NCI-H524 (cell line): ENCODE measurements at places on chromosomes 12 and 14.

- DNase-seq: no peak
These were observed 79.5 kb downstream of the OTOGL start for GRCh38 chr12:80178846-80179245.

GRCh38 chr14:56846970-56847930 is 37.0 kb upstream of the OTX2 start:
- no peak for DNase-seq

DNA sequence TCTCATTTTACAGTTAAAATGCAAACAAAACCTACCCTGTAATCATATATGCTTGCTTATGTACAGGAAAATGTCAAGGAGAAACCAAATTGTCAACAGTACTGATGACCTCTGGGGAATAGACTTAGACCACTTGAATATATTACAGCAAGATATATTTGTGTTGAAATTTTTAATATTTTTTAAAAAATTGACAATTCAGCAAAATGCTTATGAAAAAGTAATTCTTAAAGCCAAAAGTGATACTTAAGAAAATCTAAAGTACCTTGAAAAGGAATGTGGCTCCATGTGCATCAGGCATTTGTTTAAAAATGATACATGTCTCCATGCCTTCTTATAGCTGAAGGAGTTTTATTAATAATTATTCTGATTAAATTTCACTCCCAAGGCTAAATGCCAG is 49.2 kb downstream of the PTPN21 start:
- DNase-seq: no peak

DNA sequence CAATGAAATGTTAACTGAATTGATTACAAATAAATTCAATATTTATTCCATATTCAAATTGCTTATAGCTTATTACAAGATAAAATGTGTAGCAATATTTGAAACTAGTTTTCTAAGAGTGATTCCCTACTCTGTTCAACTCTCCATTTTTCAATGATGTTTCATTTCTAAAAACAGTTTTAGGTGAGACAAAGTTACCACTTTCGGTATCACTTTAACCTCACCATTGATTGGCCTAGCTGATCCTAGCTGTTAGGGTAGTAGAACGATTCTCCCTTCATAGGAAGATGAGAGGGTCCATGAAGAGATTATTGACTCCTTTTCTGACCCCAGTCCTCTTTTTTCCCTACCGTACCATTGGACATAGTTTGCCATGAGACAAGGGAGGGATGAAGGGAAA is 373.3 kb downstream of the PRKD1 start:
- DNase-seq: no peak

GRCh38 chr12:78037707-78038106 is 207.0 kb downstream of the NAV3 start:
- no peak for DNase-seq

- peak; percentile 59 for DNase-seq
These were observed 2.8 kb downstream of the PIANP start for GRCh38 chr12:6697584-6698351.

DNA sequence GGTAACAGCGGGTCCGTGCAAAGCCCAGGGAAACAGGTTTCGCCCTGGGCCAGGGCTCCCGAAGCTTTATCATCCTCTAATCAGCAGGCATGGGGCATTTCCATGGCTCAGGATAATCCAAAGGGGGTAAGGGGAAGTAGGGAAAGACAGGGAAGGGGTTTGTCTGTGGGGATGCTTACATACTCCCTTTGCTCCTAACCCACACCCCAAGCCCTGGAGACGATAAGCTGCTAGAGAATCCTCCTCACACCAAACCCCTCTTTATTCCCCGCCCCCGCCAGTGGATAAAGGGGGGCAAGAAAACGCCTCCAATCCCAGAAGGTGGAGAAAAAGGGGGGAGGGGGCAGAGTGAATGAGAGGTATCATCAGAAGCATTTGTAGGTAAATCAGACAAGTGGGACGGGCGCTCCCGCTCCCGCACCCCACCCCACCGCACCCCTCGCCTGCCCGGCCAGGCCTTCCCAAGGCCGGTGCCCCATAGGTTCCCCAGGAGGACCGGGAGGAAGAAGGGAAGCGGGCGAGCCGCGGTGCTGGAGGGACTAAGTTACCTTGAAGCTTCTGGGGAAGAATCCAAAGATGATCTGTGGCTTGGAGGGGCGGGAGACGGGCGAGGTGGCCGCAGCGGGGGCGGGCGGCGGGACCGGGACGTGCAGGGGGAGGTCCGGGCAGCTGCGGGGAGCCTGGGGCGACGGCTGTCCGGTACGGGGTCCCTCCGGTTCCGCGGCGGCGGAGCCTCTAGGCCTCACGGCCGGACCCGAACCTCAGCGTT is 762 bp downstream of the PPP2R5E start:
- peak; percentile 66 for DNase-seq

GRCh38 chr12:99553461-99553860 is 94.1 kb upstream of the GARIN6 start:
- DNase-seq: peak; percentile 95

GRCh38 chr14:101109347-101109638 is 205.8 kb upstream of the RTL1 start:
- no peak for DNase-seq

DNA sequence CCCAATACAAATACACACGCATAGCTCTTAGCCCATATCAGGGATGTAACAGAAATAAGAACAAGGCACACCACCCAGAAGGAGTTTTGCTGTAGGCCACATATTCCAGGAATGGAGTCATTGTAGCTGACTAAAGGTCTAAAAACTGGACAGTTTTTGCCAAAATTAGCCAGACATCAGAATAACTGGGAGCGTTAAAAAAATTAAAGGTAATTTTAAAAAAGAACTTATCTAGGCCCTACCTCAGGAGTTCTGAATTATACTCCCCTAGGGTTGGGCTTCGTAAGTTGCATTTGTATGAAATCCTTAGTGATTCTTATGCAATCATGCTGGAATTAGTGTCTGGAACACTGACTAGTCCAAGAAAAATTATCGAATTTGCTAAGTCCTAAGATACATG is 987.7 kb downstream of the GALC start:
- no peak for DNase-seq

- no peak for DNase-seq
These were observed 46.3 kb downstream of the CCDC88C start for GRCh38 chr14:91371011-91371989.

DNA sequence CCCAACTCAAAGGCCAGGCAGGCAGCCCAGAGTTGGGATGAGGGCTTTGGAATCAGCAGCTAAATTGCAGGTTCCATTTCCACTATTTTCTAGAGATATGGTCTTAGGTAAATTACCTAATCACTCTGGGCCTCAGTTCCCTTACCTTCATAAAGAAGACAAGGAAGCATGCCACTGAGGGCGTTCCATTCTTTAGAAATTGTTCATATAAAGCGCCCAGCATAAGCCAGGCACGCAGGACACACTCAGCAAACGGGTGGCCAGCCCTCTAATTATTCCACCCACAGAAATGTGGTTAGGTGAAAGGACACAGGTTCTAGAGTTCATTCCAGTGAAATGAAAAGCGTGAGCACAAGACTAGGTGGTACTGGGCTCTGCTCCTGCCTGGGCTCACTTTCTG is 87.9 kb upstream of the BCL11B start:
- DNase-seq: no peak

GRCh38 chr12:26789731-26790644 is 43.0 kb downstream of the ITPR2 start:
- no peak for DNase-seq

GRCh38 chr12:89736995-89737394 is 28.4 kb upstream of the ATP2B1 start:
- no peak for DNase-seq

DNA sequence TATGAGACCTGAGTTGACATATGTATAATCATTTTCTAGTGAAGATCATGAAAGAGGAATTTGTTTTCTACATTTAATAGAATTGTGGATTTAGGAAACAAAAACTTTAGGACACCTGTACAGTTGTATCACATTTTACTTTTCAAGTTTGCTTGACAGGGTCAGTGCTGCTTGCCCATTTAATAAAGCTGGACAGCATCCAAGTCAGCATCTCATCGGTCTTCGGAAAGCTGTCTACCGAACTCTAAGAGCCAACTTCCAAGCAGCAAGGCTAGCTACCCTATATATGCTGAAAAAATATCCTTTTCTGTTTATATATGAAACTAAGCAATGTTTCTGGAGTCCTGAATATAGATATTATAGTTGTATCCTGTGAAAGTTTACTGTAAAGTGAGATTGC is 52.3 kb downstream of the VEZT start:
- no peak for DNase-seq

DNA sequence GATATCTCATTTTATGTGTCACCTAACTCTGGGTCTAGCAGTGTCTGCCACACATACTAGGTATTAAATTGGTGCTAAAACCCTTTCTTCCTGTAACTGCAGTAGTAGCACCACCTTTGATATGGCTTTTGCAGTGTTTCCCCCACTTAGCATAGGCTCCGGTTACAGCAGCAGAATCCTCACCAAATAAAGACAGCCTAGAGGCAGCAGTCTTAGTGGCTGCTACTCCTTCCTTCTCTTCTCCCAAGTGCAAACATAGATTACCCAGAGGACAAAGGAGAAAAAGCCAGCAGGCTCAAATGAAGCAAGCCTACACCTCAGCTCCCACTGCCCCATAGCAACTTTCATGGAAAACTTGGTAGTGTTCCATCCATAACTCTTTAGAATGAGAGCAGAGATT is 30.1 kb upstream of the ABCC9 start:
- DNase-seq: no peak

GRCh38 chr14:57209561-57209960 is 59.1 kb downstream of the EXOC5 start:
- no peak for DNase-seq

- no peak for DNase-seq
These were observed 176.6 kb downstream of the FOXN3 start for GRCh38 chr14:89240414-89240813.

- DNase-seq: no peak
These were observed 17.8 kb upstream of the BCL7A start for GRCh38 chr12:122003651-122004611.

DNA sequence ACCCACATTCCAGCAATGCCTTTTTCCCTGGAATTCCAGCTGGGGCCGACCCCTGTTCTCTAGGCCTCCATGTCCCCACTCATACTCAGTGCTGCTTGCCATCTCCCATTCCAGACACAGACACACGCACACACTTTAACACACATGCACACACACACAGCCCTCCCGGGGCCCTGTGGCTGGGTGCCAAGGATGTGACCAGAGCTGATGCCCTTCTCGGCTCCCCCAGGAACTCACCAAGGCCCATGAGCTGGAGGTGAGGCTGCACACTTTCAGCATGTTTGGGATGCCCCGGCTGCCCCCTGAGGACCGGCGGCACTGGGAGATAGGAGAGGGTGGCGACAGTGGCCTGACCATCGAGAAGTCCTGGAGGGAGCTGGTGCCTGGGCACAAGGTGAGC is 4.3 kb downstream of the PLEKHG6 start:
- no peak for DNase-seq

DNA sequence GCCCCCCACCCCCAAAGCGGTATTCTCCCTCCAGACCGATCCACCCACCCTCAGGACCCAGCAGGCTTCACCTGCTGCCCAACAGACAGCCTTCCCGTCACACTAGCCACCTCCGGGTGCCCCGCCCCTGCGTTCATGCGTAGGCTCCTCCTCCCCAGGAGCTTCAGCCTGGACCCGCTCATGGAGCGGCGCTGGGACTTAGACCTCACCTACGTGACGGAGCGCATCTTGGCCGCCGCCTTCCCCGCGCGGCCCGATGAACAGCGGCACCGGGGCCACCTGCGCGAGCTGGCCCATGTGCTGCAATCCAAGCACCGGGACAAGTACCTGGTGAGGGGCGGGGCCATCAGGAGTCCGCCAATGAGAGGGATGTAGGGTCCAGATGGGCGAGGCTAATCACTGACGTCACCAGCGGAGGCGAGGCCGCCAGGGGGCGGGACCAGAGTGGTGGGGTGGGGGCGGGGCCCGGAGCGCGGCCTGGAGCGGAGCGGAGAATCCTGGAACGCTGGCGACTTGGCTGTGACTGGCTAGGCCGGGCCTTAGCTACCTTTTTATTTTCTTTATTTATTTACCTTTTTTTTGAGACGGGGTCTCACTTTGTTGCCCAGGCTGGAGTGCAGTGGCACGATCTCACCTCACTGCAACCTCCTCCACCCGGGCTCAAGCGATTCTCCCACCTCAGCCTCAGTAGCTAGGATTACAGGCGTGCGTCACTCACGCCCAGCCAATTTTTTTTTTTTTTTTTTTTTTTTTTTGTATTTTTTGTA is 4.4 kb downstream of the TNS2 start:
- DNase-seq: peak; percentile 87

GRCh38 chr12:41032386-41032785 is 155.7 kb upstream of the PDZRN4 start:
- DNase-seq: no peak

- DNase-seq: no peak
These were observed 58.7 kb downstream of the CCDC59 start for GRCh38 chr12:82299319-82300025.
